Coronary artery (tissue), 2 donors: ENCODE measurements at places on chromosomes 16 and 17.

DNA sequence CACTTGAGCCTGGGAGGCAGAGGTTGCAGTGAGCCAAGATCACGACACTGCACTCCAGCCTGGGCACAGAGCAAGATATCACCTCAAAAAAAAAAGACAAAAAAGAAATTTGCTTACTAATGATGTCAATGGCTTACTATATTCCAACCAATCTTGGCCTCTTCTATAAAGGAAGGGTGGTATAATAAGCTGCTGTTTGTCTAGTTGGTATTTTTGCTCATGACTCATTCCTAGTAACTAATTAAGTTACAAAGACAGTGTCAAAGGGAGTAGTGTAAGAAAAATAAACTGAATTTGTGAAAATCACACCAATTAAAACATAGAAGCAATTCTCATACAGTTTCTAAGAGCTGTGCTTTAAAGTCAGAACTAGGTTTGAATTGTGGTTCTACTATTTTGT lies 82.5 kb downstream of the NLK start:
- DNase-seq: no peak

DNA sequence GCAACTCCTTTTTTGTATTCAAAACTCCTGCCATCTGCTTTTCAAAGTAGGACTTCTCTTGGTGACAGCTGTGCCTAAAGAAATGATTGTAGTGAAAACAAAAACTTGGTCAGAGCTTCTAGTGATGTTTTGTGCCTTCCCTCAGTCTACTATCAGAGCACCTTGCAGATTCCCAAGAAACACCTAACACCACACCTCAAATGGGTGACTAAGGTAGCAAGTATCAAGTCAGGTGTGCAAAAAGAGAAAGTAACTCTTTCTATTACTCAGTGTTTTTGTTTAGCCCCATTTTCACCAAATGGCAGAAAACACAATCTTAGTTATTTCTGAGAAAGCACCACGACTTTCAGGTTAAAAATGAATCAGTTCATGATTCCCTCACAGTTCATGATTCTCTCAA lies 2.0 kb upstream of the PMFBP1 start:
- DNase-seq: no peak

DNA sequence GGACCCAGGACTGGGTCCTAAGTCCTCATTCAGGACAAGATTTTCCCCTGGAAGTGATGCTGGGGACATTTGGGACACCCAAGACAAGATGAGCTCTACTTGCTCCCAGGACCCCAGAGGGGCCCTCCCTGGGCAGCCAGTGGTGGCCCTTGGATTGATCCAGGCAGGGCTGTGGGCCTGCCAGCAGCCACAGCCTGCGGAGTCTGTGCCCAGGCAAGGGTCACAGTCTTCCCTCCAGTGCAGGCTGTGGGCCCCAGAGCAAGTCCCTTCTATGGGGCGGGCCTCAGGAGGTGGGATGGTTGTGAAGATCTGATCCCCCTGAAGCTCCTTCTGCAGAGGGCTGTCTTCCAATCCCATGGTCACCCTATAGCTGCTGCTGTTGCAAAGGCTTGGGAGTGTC lies 12.6 kb downstream of the CA7 start:
- no peak for DNase-seq

GRCh38 chr17:68429881-68430280 lies 27.4 kb downstream of the WIPI1 start:
- no peak for DNase-seq

GRCh38 chr17:30273373-30273772 lies 18.4 kb downstream of the BLMH start:
- no peak for DNase-seq

- no peak for DNase-seq
These were observed 1.4 kb upstream of the MILR1 start for GRCh38 chr17:64447526-64447925.

DNA sequence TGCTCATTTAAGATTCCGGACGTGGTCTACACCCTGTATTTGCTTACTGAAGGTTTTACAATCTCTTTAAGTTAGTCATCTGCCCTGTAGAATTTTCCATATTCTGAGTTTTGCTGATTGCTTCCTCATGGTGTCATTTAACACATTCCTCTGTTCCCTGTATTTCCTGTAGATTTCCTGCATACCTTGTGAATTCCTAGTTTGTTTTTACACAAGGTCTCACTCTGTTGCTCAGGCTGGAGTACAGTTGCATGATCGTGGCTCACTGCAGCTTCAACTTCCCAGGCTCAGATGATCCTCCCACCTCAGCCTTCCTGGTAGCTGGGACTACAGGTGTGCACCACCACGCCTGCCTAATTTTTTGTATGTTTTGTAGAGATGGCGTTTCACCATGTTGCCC lies 66.8 kb downstream of the CMIP start:
- DNase-seq: no peak

GRCh38 chr17:11986942-11987329 lies 10.3 kb downstream of the ZNF18 start:
- DNase-seq: no peak

DNA sequence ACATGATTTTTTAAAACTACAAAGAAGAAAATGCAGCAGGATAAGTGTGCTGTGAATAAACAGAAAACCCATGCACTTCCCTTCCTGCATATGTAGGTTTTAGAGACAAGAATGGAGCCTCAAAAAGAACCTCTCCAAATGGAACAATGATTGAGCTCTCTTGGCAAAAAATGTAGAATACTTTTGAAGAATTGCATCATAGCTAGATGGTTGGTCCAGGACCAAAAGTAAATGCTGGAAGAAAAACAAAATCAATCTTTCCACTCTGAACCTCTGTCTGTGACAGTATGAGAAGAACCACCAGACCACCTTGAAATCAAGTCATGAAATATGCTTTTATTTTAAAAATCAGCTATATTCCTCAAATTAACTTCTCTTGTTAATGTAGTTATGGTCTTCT lies 17.5 kb downstream of the HELZ start:
- no peak for DNase-seq

GRCh38 chr17:37261286-37261685 lies 114.5 kb upstream of the C17orf78 start:
- no peak for DNase-seq

GRCh38 chr16:4265676-4266075 lies 7.1 kb downstream of the TFAP4 start:
- DNase-seq: no peak

DNA sequence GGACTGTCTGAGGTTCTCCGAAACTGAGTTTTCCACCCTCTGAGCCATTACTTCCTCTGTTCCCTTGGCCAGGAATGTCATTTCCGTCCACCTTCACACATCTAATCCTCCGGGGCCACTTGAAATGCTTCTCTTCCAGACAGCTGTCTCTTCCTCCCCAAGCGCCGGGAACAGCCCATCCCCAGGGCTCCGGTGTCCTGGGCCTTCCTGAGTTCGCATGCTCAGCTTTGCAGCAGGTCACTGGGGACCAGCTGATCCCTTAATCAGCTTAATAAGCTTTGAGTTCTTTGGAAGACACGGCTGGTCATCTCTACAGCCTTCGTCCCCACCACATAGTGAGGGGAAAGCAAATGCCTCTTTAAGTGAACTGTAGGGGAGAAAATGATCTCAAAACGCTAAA lies 123.4 kb downstream of the DYNLRB2 start:
- no peak for DNase-seq
